IgD-negative memory B cell (primary cell): ENCODE measurements at places on chromosomes 3 and 15. TPM values are rescaled to one million over a fixed set of nuclear protein-coding genes. Genes with fewer than 3 reads are reported as not detected.

Gene GUCA1C
- not detected for polyA plus RNA-seq

Gene CACNA2D2
- 0.11 TPM for polyA plus RNA-seq

Gene AMT
- polyA plus RNA-seq: 1.3 TPM

Gene STIMATE
- polyA plus RNA-seq: 8.3 TPM
